NCI-H187 (cell line): ENCODE measurements at places on chromosomes 11 and 22.

DNA sequence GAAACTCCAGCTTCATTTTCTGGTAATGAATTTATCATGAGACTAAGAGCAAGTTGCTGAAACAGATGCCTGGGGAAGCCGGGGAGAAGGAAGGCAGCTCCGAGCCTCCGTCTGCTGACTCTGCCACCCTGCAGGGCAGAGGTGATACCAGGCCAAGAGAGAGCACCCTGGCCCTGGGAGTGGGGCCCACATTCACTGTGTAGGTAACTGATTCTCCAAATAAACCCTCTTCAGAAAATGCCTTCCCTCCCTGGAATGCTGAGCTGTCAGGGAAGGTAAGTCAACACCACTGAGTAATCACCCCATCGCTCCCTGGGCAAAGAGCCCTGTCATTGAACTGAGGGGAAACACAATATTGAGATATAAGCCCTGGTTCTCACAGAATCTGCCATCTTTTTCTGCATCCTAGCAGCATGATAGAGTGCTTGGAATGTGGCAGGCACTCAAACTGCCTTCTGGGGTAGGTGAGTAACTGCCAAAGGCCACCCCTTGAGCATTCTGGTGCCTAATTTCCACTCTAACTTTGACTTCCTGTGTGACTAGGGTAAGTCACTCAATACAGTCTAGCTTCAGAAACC, 147.6 kb downstream of the SPATA19 start:
- DNase-seq, result no peak

DNA sequence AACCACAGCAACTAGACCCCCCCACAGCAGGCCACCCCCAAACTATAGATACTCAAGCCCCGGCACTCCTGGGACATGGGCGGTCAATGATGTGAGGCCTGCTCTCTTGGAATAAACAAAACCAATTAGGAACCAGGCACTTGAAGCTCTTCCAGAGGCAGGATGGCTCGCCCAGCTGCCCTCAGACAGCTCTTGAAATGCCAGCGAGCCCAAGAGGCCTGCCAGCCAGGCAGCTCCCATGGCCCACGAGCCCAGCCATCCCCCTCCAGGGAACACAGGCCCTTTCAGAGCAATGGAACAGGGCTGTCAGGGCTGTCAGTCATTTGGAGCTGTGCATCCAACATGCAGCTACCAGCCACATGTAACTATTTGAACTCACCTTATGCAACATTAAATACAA, 34.0 kb upstream of the TFIP11 start:
- DNase-seq, result peak; percentile 6

- DNase-seq, result no peak
Observed at GRCh38 chr11:62678433-62678769, 472 bp downstream of the UBXN1 start.

GRCh38 chr11:112608509-112608908, 347.8 kb upstream of the PLET1 start:
- no peak for DNase-seq

DNA sequence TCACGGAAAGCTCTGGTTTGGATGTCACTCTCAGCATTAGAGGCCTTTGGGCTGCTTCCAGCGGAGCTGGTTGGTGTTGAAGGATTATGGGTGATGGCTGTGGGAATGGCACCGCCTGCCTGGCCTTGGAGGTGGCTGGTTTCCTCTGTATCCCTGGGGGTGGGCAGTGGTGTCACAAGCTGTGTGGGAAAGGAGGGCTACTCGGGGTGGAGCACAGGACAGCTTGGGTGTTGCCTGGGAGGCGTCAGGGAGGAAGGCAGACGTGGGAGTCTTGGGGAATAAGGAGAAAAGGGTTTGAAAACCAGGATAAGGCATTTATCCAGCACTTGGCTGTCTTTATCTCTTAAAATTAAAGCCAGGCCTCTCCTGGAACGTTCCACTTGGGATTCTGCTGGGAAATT, 71.8 kb downstream of the ADAMTS15 start:
- no peak for DNase-seq

DNA sequence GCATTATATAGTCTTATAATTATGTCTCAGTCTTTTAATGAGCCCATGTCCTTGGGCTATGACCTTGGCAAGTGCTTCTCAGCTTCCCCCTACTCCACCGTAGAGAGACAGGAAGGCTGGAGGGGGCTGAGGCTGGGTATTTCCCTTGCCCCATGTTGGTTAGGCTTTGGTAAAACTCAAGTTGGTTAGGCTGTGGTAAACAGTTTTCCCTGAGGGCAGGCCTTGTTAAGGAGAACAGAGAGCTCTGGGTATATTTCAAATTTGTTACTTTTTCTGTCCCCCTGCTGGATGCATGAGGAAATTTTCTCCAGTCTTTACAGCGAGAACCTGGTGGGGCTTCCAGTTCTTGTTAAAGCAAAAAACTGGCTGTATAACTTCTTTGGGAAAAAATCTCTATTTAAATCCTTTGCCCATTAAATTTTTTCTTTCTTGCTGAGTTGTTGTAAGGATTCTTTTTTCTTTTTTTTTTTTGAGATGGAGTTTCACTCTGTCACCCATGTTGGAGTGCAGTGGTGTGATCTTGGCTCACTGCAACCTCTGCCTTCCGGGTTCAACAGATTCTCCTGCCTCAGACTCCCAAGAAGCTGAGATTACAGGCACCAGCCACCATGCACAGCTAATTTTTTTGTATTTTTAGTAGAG, 12.2 kb upstream of the DCHS1 start:
- no peak for DNase-seq

GRCh38 chr11:121841487-121842191, 274.4 kb downstream of the BLID start:
- peak; percentile 8 for DNase-seq

DNA sequence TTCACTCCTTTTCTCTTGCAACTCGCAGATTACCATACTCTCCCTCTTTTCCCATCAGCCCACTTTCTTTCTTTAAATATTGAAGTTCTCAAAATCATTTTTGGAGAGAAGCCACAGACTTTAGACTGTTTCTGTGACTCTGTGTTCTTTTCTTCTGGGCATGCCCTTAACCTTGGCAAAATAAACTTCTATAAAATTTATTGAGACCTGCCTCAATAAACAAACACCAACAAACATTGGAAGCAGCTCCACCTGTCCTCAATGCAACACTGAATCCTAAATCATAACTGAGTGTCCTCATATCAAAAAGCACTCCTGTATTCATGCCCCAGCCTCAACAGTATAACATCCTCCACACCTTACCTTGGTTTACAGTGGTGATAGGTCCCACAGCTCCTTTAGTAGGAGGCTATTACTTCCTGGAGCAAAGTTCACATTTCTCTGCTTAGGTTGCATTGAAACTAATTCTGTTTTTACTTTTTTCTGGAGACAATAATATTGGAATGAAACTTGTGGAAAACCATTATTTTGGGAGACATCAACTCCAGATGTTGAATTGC, 320.0 kb upstream of the LRRC4C start:
- no peak for DNase-seq

GRCh38 chr11:45339729-45340519, 53.8 kb upstream of the SYT13 start:
- peak; percentile 76 for DNase-seq

- DNase-seq, result no peak
Observed at GRCh38 chr11:130168105-130168504, 8.5 kb downstream of the ST14 start.

GRCh38 chr22:48720662-48721394, 1106.8 kb downstream of the BRD1 start:
- DNase-seq, result no peak
